ENCODE measurements at places on chromosomes 6 and 20.

GRCh38 chr6:144931172-144932035, 646.3 kb downstream of the UTRN start:
- DNase-seq, result peak; percentile 34

DNA sequence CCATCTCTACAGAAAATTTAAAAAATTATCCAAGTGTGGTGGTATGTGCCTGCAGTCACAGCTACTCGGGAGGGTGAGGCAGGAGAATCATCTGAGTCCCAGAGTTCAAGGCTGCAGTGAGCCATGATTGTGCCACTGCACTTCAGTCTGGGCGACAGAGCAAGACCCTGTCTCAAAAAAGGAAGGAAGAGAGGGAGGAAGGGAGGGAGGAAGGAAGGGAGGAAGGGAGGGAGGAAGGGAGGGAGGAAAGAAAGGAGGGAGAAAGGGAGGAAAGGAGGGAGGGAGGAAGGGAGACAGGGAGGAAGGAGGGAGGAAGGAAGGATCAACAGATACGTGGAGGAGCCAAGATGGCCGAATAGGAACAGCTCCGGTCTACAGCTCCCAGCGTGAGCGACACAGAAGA, 90.1 kb downstream of the ZNF217 start:
- DNase-seq, result no peak

- no peak for DNase-seq
Measured at GRCh38 chr20:18287546-18287914, 797 bp upstream of the ZNF133 start.

DNA sequence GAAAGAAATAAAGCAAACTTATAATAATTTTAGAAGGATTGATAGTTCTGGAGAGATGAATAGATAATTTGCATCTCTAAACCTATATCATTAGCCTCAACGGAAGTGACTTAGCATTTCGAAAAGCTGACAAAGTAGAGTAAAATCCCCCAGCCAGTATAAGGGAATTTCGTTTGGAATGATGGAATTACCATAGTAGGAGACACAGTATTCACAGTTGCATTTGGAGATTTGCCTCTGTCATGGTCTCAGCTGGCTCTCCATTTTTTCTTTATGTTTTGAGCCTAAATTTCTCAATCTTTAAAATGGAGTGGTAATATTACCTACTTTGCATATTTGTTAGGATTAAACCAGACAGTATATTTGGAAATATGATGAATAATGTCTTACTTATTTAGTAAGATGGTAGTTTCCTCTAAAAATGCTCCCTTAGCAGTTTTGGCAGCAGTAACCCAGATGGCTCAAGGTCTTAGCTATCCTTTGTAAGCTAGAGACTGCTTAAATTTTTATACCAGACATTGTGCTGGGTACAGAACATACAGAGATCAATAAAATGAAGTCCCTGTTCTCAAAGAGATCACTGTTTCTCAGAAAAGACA, 58.2 kb downstream of the SMAP1 start:
- DNase-seq, result no peak

GRCh38 chr6:31558631-31559500, 11.5 kb downstream of the NFKBIL1 start:
- peak; percentile 100 for DNase-seq

DNA sequence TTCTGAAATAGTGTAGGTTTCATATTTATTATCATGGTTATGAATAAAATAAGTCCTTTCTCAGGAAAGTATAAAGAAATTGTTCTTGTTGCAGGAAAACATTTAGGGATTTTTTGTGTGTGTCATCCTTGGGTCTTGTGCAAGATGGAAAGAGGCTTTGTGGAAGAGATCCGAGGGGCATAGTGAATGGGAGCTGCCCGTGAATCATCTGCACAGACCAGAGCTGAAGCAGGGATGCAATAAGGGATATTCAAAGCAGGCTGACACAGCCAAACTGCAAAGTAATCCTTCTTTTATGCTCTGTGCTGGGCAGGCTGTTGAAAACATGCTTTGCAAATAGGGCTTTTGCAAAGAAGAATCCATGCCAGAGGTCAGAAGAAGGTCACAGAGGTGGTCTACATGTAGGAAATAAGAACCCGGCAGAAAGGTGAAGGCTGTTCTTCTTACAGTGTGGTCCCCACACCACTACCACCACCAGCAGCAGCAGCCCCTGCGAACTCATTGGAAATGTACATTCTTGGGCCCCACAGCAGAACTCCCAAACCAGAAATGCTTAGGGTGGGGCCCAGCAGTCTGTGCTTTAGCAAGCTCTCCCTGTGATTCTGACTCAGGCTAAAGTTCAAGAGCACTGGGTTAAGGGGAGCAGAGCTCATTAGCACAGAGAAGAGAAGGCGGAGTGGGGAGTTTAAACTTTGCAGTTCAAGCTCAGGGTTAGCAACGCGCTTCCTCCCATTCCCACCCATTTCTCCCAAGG, 237.6 kb downstream of the QKI start:
- no peak for DNase-seq

- DNase-seq, result no peak
Measured at GRCh38 chr6:167470101-167470835, 145.4 kb downstream of the TTLL2 start.

- DNase-seq, result no peak
Measured at GRCh38 chr6:122710908-122711635, 68.4 kb upstream of the FABP7 start.

DNA sequence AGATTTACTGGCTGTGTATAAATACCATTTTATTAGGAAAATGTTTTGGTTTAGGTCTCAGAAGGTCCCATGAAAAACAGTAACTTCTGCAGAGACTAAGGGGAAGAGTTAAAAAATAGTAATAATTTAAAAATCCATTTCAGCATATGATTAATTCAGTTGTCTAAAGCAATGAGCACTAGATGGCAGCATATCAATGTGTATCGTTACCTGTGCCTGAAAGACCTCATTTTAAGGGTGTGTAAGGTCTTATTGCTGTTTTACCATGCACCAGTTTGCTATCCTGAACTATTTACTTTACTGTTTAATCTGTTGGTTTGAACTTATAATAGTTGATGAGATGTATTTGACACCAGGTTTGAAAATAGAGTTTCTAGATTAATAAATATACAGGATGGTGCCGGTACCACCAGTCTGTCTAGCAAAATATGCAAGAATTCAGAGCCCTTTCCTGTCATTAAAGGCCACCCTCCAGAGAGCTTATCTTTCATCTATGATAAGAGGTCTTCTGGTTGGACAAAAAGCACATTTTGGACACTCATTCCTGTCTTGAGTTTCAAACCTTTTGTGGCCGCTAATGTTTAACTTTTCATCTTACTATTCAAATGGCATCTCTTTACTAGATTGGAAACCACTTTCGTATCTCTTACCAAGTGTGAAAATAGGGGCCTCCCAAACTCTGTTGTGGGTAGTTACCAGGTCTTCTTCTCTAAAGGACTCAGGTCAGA, 8.9 kb upstream of the AHI1 start:
- peak; percentile 68 for DNase-seq

DNA sequence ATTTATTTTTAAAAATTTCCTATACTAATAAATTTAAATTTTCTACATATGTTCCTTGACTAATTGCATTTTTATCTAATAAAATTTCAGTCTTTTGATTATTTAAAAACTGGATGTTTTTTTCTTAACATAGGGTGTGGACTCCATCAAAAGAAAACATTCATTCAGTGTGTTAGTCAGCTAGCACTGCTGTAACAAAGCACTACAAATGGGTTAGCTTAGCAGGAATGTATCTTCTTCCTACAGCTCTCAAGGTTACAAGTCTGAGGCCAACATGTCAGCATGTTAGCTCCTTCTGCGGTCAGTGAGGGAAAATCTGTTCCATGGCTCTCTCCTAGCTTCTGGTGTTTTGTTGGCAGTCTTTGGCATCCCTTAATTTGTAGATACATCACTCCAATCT, 32.5 kb downstream of the FRK start:
- no peak for DNase-seq

- DNase-seq, result no peak
Measured at GRCh38 chr6:12545619-12546409, 170.8 kb upstream of the PHACTR1 start.

GRCh38 chr6:7691021-7691420, 34.9 kb upstream of the BMP6 start:
- no peak for DNase-seq

GRCh38 chr20:38167851-38168760, 3.0 kb upstream of the TGM2 start:
- DNase-seq, result peak; percentile 84

DNA sequence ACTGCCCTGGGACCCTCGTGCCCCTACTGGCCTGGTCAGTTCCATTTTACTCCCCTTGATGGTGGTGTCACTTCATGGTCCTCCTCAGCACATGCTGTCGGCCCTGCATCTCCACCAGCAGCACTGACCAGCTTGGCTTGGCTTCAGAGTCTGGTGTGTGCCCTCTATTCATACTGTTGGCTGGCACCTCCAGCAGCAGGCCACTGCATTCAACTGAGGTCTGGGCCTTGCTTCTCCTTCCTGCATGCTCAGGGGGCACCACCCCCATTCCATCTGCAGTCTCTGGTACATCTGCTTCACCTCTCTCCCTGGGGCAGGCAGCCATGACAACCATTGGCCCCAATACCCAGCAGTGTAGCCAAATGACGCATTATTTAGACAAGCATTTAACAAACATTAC, 155.9 kb downstream of the SLC24A3 start:
- no peak for DNase-seq

DNA sequence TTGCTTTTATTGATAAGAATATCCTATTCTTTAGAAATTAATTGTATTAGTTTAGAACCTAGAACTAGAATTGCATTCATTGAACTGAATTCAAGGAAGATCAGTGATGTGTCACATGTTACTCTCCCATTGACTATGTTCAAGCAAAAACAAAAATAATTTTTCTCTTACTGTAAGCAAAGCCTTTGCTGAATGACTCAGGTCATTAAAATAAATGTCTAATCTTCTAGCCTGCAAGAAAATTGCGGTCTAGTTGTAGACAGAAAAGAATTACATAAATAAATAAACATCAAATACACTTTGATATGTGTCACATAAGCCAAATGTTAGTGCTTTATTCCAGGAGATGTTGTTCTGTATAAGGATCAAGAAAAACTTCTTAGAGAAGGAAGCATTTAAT, 387.9 kb downstream of the ADGRB3 start:
- no peak for DNase-seq

- no peak for DNase-seq
Measured at GRCh38 chr6:155964544-155964943, 508.9 kb upstream of the NOX3 start.

DNA sequence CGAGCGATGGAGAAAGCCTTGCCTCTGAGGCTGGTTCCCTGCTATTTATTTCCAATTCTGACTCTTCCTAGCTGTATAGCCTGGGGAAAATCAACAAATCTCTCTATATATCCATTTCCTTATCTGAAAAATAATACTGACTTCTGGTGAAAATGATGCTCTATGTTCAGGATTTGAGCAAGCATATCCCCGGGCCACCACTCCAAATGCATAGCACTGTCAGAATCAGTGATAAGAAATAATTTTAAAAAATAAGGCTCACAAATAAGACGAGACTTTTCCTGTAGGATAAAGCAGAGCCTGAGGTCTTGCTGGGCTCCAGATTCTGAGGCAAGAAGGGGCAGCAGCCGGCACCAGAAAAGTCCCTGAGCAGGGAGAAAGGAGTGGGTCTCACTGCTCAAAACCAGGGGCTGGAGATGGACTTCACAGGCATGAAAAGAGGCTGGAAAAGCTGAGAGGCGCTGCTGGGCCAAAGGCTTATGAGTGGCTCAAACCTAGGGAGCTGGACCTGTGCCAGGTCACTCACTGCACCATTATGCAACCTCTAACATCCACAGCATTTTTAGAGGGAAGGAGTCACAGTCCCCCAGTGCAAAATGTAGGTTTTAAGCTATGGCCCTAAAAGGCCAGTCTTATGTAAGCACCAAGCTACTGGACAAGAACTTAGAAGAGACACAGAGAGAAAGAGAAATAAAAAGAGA, 48.1 kb upstream of the SLC17A4 start:
- peak; percentile 12 for DNase-seq

GRCh38 chr20:37194621-37195417, 15.5 kb upstream of the MROH8 start:
- DNase-seq, result no peak

- no peak for DNase-seq
Measured at GRCh38 chr6:141212296-141212695, 920.4 kb upstream of the GJE1 start.

DNA sequence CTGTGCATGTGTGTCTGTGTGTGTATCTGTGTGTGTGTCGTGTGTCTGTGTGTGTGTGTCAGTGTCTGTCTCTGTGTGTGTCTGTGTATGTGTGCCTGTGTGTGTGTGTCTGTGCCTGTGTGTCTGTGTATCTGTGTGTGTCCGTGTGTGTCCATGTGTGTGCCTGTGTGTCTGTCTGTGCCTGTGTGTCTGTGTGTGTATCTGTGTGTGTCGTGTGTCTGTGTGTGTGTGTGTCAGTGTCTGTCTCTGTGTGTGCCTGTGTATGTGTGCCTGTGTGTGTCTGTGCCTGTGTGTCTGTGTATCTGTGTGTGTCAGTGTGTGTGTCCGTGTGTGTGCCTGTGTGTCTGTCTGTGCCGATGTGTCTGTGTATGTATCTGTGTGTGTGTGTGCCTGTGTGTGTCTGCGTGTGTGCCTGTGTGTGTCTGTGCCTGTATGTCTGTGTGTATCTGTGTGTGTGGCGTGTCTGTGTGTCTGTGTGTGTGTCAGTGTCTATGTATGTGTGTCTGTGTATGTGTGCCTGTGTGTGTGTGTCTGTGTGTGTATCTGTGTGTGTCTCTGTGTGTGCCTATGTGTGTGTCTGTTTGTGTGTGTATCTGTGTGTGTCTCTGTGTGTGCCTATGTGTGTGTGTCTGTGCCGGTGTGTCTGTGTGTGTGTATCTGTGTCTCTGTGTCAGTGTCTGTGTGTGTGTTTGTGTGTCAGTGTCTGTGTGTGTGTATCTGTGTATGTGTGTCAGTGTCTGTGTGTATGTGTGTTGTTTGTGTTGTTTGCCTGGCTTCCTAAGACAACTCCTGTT, 11.6 kb downstream of the SNPH start:
- no peak for DNase-seq

DNA sequence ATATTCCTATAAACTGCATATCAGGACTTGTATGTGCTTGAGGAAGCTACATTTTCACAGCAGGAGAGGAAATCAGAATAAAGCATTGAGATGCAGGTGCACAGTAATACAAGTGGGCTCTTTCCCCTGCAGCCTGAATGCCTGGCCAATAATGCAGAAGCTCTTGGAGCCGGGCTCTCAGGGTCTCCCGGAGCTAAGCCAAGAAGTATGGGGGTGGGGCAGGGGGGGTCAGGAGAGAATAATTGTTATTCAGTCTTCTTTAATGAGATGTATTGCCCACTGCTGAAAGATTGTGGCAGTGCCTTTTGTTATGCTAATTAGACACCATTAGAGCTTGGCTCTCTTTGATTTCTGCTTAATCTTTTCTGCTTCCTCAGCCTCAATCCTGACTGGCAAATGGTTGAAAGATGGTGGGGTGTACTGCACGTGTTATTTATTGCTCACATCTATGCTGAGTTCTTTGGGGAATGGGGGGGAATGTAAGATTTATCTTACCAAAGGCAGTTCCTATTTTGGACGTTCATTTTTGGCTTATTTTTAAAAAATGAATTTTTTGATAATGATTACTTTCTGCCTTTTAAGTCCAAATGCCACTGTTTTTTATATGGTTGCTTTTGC, 407.6 kb upstream of the SOX4 start:
- no peak for DNase-seq

GRCh38 chr6:157468574-157468973, 87.6 kb downstream of the ZDHHC14 start:
- DNase-seq, result no peak

Data from NB4 (cell line).